Activated naive CD4-positive, alpha-beta T cell treated with anti-CD3 and anti-CD28 coated beads, Interleukin-2, amount 50 U/mL, for 72 hours (primary cell): ENCODE measurements at places on chromosomes 3 and 15.
A peak's percentile ranks its signal among the peaks of the same experiment; 100 is the strongest.

- no peak for DNase-seq
Measured at GRCh38 chr3:63934041-63934866, 22.1 kb upstream of the SCAANT1 start.

GRCh38 chr3:142777927-142778326 lies 54.1 kb downstream of the TRPC1 start:
- DNase-seq: no peak

DNA sequence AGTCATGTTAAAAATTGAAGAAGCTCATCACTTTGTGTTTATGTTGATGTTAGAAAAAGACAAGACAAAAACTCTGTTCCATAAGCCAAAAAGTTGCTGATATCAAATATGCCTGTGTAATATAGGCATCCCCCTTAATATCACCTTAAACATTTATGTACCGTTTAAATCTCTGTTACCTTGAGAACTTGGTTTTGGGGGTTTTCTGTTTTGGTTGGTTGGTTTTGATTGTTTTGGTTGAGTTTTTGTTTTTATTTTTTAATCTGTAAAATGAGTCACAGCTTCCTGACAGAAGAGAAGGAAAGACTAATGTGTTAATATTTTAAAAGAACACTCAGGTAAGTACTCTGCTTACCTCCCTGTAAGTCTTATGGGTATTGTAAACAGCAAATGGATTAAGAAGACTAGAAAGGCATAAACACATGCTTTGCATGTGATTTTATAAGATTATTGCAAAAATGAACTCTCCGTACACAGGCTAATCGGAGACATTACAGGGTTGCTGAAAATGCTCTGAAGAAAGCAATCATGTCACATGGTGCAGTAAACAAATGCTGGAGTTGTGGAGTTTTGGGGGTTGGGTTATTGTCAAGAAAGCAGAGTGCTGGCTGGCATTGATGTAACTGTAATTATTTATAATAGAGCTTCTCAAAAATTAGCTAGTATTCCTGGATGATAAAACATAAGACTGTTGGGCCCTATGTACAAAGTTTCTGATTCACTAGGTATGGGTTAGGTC lies 69.5 kb upstream of the MBNL1 start:
- no peak for DNase-seq

DNA sequence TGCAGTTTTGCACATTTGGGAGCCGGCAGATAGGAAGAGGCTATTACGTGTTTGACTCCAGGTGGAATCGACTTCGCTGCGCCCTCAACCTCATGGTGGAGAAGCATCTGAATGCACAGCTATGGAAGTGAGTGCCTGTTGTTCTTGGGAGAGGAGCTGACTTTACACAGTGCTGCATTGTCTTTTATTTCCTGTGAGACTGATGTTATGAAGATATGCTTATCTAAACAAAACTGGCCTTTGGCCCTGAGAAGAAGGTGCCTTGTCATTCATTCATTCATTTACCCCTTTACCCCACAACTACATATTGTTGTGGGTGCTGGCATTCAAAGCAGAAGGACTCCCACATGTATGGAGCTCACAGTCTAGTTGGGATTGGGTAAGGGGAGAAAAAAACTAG lies 32.6 kb downstream of the PSMD6 start:
- no peak for DNase-seq

DNA sequence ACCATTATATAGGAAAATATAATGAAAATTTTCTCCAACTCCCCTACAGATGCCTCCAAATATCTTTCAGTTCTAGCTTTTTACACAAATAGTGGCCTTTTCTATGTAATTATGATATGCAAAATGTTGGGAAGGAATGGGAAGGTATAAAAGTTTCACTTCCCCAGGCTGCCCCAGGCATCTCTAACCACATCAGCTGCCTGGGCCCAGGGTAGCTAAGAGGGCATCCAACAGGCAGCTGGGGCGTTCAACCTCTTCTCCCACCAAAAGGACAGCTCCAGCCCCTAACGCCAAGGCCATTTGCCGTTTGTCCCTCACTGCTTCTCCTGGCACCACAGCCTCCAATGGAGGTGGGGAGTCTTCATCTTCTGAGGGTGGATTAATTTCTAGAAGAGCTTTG lies 188.1 kb upstream of the TSC22D2 start:
- DNase-seq: no peak

DNA sequence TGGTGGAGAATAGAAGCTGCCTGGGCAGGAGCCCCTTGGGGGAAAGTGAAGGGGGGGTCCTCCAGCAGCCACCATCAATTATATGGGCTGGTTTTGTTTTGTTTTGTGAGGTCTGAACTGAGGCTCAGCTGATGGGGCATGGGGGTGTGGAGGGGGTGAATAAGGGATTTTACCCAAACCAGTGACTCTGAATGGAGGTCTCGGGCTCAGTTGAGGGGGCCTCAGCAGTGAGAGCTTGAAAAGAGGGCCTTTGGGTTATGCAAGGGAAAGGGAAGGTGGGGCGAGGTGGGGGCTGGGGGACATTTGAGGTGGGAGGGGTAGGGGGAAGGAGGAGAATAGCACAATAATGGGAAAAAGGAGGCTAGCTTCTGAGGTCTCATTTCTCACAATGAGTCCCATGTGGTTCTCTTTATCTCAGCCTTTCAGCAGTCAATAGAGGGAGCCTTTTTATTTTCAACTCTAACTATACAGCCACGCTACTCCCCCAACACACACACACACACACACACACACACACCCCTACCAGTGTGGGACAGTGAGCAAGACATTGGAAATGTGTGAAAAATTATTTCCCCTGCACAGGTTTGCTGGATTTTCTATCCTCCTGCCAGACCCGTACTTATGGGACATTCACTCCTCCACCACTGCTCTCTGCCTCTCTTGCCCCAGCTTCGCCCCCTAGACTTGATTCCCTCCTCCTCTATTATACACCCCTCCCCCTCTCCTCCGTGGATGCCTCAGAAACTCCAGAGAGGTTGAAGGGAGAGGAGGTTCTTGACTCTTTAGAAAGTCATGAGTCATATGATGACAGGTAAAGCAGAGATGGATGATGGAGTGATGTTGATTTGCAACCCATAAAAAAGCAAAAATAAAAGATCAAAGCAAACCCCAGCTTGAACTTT lies 96.0 kb downstream of the GTPBP8 start:
- DNase-seq: no peak

DNA sequence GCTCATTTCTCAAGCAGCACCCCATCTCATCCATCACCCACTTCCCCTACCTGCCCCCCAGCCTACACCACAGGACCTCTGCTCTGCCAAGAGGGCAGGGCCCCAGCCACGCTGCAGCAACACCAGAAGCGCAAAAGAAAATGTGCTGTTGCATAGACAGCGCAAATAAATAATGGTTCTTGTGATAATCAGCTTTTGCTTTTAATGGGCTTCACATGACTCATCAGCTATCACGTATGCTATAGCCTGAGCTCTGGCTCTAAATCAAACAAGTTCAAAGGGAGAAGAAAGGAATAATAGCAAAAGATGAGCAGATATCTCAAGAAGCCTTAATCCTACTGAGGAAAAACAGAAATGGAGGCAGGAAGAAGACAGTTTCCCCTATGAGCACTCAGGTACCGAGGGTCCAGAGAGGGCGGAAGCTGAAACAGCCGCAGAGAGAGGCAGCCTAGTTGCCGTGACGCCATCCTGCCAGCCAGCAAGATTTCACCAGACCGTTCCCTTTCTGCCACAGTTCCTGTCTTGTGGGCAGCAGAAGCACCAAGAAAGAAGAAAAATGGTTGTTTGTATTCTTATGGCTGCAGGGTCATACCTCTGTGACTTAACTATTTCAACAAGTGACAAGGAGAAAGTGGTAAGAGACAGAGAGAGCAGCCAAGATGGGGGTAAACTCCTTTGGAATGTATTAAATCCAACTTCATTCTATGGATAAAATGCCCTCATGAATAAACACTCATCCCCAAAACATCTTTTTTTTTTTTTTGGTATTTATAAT lies 22.0 kb downstream of the RAB27A start:
- no peak for DNase-seq

GRCh38 chr3:138835397-138835757 lies 649 bp upstream of the PIK3CB start:
- no peak for DNase-seq

- DNase-seq: no peak
Measured at GRCh38 chr15:90822204-90822955, 46.0 kb upstream of the FURIN start.

- DNase-seq: no peak
Measured at GRCh38 chr3:15315003-15315402, 17.4 kb downstream of the SH3BP5 start.

DNA sequence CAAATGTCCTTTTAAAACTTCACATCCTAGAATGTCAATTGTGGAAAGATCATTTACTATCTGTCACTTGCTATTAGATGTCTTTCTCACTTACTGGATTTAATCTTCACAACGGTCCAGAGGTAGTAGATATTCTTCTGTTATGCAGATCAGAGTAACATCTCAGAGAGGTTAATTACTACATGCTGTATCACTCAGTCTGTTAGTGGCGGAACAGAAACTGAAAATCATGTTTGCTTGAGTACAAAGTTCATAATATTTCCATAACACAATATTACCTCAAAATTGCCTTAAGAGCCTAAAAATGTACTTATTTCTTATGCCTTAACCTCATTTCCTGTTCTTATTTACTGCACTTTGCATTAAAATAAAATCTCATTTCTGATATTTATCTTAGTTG lies 28.6 kb upstream of the GPR149 start:
- DNase-seq: no peak

DNA sequence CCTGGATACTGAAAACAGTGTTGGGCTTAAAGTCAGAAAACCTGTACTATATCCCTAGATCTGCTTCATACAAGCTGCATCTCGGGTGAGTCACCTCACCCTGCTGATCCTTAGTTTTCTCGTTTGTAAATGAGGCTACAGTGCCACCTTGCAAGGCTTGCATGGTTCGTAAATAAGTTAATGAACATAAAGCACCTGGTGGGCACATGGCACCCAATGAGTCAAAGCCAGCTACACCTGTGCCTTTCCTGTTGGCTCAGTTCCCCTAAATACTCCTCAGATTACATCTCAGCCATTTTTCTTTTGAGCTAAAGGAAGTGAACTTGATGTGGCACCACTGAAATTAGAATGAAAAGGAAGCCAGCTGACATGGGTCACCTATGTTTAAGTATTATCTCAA lies 26.5 kb downstream of the RTP1 start:
- DNase-seq: no peak

- DNase-seq: no peak
Measured at GRCh38 chr3:170330366-170330765, 27.1 kb upstream of the SKIL start.

GRCh38 chr15:50046159-50046558 lies 72.9 kb downstream of the ATP8B4 start:
- DNase-seq: no peak

- DNase-seq: no peak
Measured at GRCh38 chr3:167484551-167484950, 10.7 kb upstream of the SERPINI2 start.

- DNase-seq: peak; percentile 81
Measured at GRCh38 chr15:70299931-70300869, 202.5 kb upstream of the TLE3 start.

- DNase-seq: no peak
Measured at GRCh38 chr3:105139881-105140560, 226.7 kb upstream of the ALCAM start.

GRCh38 chr3:182364723-182365650 lies 428.3 kb upstream of the ATP11B start:
- DNase-seq: no peak

DNA sequence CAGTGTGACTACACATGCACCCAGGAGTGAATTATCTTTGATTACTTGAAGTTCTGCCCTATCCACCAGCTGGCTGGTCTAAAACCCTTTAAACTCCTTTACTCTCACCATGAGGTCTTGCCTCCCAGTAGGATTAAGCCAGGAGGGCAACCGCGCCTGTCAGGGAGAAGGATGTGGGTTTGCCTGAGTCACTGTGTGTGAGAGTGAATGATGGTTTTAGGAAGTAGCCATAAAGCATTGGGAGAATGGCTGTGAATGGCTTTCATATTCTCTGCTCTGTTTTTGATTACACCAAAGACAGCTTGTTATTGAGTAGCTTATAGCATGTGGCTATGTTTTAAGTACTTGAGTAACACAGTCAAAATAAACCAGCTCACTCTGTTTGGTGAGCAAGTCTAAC lies 637.7 kb upstream of the TBL1XR1 start:
- no peak for DNase-seq

DNA sequence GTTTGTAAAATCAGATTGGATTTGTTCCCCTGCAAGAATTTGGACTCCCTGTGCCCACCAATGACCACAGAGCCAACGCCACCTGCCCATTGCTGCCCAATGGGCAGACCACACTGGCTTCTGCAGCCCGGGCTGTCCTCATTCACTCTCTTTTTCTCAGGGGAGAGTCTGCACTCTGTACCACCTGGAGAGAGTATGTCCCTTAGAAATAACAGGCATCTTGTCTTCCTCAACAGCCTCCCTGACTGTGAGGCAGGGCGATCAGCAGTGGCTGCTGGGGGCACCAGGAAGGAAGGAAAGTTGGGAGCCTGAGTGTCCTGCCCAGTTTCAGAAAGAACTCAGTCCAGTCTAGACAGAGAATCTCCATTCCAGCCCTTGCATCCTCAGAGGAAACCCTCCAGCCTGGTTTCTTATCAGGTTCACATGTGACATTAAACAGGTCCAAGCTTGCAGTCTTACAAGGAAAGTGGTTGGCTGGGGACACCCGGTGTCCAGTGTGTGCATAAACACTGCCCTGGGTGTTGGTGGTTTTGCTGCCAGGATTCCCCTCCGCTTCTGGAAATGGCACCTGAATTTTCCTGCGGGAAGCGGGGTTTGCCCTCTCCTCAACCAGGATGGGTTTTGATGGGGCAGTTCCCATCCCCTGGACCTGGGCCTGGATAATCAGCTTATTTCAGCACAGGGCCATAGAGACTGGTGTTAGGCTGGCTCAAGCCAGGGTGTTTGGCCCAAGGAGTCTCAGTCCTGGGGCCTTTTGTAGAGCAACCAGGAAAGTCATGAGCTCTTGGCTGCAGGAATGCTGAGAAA lies 37.2 kb downstream of the SSUH2 start:
- no peak for DNase-seq

DNA sequence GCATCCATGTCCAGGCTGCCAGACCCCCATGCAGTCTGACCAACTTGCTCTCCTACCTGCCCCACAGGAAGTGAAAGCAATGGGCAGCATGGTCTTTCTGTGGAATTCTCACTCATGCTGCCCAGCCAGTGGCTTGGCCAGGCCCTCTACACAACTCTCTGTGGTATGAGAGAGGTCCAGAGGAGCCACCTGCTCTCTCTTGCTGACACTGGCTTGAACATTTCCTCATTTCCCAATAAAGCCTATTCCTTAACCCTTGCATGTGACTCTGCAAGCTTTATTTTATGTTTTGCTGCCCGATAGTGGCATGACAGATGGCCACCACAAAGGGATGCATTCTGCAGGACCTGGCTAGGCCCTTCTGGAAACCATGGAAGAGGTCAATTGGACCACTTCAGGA lies 53.8 kb downstream of the CCR1 start:
- DNase-seq: no peak

- DNase-seq: no peak
Measured at GRCh38 chr15:62416526-62416925, 251.4 kb upstream of the C2CD4B start.

DNA sequence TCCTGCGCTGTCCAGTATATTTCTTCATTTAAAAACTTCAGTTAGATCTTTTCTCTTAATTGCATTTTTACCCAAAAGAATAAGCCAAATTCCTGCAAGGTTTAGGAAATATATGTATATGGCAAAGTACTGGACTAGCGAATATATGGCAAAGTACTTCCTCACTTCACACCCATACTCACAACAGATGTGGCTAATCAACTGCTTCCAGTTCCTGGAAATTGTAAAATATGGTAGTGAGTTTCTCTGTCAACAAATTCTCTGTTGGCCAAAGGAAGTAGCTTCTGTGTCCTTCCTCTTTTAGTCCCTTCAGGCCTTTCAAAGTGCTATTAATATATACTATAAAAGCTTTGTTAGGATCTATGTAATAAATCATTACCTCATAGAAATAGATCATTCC lies 22.0 kb downstream of the GPR15 start:
- DNase-seq: no peak
